Esophagus squamous epithelium (tissue), 5 donors: ENCODE measurements at places on chromosomes 5 and 9. TPM values are rescaled to one million over a fixed set of nuclear protein-coding genes. Genes with fewer than 3 reads are reported as not detected.

Gene PDLIM7
- total RNA-seq, result 81.6 TPM

Gene HSPB3
- total RNA-seq, result not detected

DNA sequence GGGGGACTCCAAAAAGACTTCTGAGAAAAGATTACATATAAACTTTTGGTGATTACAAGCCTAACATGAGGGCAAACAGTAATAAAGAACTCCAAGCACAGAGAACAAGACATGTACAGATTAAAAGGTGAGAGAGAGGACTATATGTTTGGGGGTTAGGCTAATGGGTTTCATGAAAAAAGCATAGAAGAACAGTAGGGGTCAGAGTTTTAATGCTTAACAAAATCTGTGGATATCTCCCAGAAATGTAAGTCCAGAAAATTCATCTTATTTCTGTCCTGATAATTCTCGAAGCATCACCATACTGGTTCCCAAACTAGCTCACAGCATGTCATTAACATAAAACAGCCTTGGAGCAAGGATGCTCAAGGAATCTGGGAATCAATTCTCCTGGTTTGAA lies 137.2 kb downstream of the ARRDC3 start:
- H3K36me3 ChIP-seq, result no peaks in the 10 kb centered on the region
- H3K27me3 ChIP-seq, result no peaks in the 10 kb centered on the region
- H3K4me1 ChIP-seq, result no peaks in the 10 kb centered on the region
- no peak overlapping the region for H3K4me3 ChIP-seq
- no peak for DNase-seq

GRCh38 chr5:97548739-97549080 lies 365.7 kb upstream of the RIOK2 start:
- DNase-seq, result no peak
- no peaks in the 10 kb centered on the region for H3K36me3 ChIP-seq
- H3K27me3 ChIP-seq, result no peaks in the 10 kb centered on the region
- H3K4me3 ChIP-seq, result no peak overlapping the region
- H3K27ac ChIP-seq, result no peak overlapping the region

DNA sequence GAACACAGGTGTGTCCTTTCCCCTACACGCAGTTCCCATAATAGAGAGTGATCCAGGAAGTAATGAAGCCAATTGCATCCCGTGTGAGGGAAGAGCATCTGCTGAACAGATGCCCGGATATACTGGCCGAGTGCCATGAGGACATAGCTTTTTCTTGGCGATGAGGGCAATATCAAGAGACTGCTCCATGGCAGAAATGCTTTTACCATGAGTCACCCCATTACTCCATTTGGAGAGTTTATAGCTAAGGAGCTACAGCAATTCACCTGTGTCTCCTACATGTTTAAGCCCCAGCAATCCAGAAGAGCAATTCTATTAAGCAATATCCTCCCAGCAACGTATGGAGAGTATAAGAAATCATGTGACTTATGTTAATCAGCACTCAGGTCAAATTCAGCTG lies 222.0 kb upstream of the KLF4 start:
- no peak overlapping the region for H3K4me3 ChIP-seq
- H3K36me3 ChIP-seq, result no peaks in the 10 kb centered on the region
- H3K27me3 ChIP-seq, result no peaks in the 10 kb centered on the region
- no peak overlapping the region for H3K27ac ChIP-seq
- peaks cover 5% of the 10 kb centered on the region for H3K4me1 ChIP-seq

DNA sequence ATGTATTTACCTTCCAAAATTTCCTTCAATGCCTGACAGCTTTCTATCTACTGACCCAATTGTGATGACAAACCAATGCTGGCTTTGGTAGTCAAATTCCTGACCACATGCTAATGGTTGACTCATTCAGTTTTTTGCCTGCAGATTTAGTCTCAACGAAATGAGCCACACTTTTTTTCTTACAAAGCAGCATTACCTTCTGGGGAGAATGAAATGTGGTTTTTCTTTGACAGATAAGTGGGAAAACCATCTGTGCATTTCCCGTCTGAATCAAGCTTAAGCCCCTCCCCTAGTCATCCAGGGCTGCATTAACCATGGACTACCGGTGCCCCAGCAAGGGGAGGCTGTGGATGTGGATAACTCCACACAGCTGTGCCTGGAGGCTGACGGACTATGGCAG lies 99.6 kb upstream of the TAF11L2 start:
- H3K27ac ChIP-seq, result no peak overlapping the region
- no peak for DNase-seq
- H3K4me1 ChIP-seq, result peaks cover 7% of the 10 kb centered on the region
- no peak overlapping the region for H3K4me3 ChIP-seq
- H3K27me3 ChIP-seq, result no peaks in the 10 kb centered on the region
